Fibroblast of skin of left quadriceps (primary cell): ENCODE measurements at places on chromosomes 3 and 15.

DNA sequence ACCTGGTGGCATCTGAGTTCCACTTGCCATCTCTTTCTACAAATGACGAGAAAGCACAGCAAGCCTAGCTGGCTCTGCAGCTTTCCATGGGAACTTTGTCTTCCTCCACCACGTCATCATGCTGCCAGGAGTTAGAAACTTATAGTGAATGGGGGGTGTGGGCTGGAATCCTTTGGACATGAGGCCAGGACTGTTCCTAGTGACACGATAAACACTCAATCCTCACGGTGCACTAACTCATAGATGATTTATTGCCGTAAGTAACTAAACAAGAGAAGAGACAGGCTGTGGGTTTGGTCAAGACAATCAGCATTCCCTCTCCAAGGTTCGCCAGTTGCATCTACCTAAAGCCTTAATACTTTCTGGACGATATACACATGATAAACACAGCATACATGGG lies 50.6 kb downstream of the OXNAD1 start:
- no peak for DNase-seq

- DNase-seq: no peak
These were observed 3.1 kb upstream of the PTH1R start for GRCh38 chr3:46874430-46874829.

- DNase-seq: no peak
These were observed 50.8 kb downstream of the RBMS3 start for GRCh38 chr3:29331456-29332194.

DNA sequence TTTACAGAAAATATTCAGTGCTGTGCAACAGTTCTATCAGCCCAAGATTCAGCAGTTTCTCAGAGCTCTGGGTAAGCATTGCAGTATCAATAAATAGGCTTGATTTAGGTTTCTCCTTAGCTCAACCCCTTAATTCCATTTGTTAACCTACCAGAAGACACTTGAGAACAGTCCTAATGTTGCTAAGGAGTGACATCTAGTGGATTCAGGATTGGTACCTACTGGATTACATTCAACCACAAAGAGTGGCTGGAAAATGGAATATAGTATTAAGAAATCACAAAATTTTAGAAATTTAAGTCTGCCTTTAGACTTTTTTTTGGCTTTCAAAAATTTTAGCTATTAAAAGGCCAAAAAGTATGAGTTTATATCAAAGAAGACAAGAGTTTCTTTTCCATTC lies 34.7 kb downstream of the POLG start:
- DNase-seq: no peak

GRCh38 chr3:179717219-179717618 lies 64.4 kb downstream of the USP13 start:
- no peak for DNase-seq

DNA sequence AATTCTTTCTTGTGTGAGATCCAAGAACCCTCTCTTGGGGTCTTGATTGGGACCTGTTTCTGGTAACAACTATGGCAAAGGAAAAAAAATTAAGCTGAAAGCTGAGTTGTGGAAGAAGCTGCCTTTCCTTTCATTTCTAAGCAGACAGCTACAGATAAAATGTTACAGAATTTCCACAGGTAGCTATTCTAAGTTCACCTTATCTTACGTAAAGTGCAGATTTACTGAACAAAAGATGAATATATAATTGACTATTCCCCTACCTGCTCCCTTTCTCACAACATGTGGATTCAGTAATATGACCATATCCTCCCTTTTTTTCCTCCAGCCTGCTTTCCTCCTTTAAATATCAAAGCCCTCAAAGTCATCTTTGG lies 36.6 kb downstream of the CLEC3B start:
- DNase-seq: no peak

- peak; percentile 35 for DNase-seq
These were observed 212.2 kb upstream of the LRRN1 start for GRCh38 chr3:3586843-3587646.

DNA sequence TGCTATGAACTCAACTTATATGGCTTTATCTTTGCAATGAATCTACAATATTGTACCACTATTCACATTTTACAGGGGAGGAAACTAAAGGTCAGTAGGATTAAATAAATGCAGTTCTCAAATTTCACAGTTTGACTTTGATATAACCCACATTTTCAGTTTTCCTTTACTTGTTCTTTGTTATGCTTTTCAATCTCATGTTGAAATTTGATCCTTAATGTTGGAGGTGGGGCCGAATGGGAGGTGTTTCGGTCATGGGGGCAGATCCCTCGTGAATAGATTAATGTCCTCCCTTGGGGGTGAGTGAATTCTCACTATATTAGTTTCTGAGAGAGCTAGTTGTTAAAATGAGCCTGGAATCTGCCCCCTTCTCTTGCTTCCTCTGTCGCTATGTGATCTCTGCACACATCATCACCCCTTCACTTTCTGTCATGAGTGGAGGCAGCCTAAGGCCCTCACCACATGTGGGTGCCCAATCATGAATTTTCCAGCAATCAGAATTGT lies 44.7 kb downstream of the CD200 start:
- no peak for DNase-seq

DNA sequence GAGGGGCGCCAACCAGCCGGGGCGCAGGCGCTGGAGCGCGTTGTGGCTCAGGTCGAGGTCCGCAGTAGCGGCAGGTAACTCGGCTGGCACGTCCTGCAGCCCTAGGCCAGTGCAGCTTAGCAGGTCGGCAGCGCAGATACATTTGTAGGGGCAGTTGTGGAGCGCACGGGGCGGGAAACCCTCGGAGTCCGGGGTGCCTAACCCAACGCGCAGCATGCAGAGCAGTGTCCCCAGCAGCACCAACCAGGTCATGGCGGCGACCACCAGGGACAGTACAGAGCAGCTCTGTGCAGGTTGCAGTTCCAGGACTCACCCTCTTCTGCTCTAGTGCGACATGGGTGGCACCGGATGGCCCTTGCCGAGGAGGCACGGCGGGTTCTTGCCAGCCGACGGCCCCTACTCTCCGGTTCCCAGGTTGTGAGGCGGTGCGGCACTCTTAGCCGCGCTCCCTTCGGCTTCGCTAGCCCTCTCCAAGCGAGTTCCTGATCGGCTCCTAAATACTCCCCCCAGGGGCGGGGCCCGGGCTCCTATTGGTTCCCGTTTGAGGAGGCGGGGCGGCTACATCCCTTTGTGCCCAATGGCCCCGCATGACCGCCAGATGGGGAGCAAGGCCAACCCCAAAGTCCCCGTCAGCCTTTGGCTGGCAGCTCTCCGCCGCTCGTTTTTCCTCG lies at the start of gene AMIGO3:
Gene AMIGO3, minus strand, starts transcription at position 471 of the 671 bp plus-strand sequence. Its CDS starts 219 bp downstream, at position 252.
- DNase-seq: peak; percentile 83

GRCh38 chr3:168546707-168547106 lies 451.0 kb upstream of the GOLIM4 start:
- no peak for DNase-seq

DNA sequence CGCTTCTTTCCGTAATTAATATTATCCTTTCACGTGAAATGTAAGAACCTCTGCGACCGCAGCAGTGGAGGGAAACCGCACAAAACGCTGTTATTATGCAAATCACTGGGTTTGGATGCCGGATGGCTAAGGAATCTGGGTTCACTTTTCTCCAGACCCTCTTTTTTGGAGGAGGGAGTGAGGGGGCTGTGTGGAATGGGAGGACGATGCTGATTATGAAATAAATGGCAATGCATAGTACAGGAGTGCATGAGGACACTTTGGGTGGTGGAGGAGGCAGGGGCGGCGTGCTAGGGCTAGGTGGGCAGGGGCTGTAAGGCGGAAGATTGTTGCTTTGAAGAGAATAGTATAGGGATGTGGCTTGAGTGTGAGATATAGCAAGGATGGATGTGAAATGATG lies 1.8 kb downstream of the CADM2 start:
- no peak for DNase-seq

- peak; percentile 15 for DNase-seq
These were observed 5.9 kb upstream of the ADGRG7 start for GRCh38 chr3:100603469-100603868.

- DNase-seq: peak; percentile 88
These were observed 41.2 kb downstream of the CCDC12 start for GRCh38 chr3:46935168-46935858.

DNA sequence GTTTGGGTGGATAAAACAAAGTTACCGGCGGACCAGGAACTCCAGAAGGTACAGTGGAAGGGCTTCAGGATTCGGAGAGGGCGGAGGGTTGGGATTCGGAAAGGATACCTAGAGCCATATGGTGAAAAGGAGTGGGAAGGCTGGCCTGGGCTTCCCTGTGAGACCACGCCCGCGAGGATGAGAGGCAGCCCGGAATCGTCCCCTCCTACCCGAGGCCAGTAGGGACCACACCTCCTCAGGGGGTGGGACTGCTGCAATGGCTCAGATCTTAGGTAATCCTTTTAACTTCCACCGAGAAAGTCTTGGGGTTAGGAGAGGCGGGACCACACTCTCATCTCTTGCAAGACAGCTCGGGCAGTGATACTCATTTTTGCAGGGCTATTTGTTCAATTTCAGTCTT lies 511.3 kb downstream of the OCA2 start:
- DNase-seq: no peak
